ENCODE measurements at places on chromosomes 1 and 21. TPM values are rescaled to one million over a fixed set of nuclear protein-coding genes. Genes with fewer than 3 reads are reported as not detected.
A peak's percentile ranks its signal among the peaks of the same experiment; 100 is the strongest.

DNA sequence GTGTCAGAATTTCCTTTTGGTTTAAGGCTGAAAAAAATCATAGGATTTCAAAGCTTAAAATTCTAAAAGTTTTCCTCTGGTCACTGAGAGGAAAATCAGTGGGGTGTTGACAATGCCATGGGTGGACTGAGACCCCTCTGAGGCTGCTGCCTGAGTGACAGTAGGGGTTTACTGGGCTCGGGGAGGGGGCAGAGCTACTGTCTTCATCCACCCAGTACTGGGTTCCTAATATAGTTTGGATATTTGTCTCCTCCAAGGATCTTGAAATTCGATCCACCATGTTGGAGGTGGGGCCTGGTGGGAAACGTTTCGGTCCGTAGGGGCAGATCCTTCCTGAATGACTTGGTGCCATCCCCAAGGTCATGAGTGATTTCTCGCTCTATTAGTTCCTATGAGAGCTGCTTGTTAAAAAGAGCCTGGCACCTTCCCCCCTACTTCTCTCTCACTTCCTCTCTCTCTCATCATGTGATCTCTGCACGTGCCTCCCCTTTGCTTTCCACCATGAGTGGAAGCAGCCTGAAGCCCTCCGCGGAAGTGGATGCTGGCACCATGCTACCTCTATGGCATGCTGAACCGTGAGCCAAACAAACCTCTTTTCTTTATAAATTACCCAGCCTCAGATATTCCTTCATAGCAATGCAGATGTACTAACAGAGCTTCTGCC lies 72.3 kb downstream of the MAP10 start:
- no peaks in the 10 kb centered on the region for H3K27me3 ChIP-seq
- no peak for DNase-seq
- peak overlapping the region; percentile 49 for H3K27ac ChIP-seq
- H3K4me1 ChIP-seq = peaks cover 17% of the 10 kb centered on the region

C1QA gene
- not detected for total RNA-seq

DNA sequence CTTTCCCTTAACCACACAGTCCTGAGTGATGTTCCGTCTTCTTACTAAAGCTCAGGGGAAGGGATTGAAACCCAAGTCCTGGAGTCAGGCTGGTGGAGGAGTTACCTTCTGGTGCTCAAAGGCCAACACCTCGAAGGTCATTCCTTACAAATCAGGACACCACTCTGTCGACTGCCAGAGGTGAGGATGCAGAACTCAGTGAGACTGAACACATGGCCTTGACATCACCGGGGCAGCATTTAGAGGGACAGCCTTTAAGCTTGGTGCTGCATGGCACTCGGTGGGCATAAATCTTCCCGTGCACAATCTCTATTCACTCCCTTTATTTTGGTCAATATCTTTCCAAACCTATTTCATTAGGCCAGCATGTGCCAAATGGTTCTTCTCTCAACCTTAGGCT lies 130.9 kb downstream of the ASTN1 start:
- H3K36me3 ChIP-seq = no peaks in the 10 kb centered on the region
- H3K4me1 ChIP-seq = no peaks in the 10 kb centered on the region
- H3K4me3 ChIP-seq = no peak overlapping the region
- DNase-seq = no peak

- H3K27ac ChIP-seq = peak overlapping the region; percentile 18
- no peaks in the 10 kb centered on the region for H3K36me3 ChIP-seq
- H3K27me3 ChIP-seq = peaks cover 53% of the 10 kb centered on the region
- H3K4me1 ChIP-seq = peaks cover 7% of the 10 kb centered on the region
Observed at GRCh38 chr1:46467183-46467504, 22.5 kb upstream of the DMBX1 start.

ADORA3 gene
- 0.20 TPM for total RNA-seq

GRCh38 chr1:12709696-12710095 lies 6.2 kb upstream of the AADACL3 start:
- peaks cover 7% of the 10 kb centered on the region for H3K27me3 ChIP-seq
- H3K27ac ChIP-seq = no peak overlapping the region
- DNase-seq = no peak
- H3K36me3 ChIP-seq = no peaks in the 10 kb centered on the region
- no peaks in the 10 kb centered on the region for H3K4me1 ChIP-seq

DNA sequence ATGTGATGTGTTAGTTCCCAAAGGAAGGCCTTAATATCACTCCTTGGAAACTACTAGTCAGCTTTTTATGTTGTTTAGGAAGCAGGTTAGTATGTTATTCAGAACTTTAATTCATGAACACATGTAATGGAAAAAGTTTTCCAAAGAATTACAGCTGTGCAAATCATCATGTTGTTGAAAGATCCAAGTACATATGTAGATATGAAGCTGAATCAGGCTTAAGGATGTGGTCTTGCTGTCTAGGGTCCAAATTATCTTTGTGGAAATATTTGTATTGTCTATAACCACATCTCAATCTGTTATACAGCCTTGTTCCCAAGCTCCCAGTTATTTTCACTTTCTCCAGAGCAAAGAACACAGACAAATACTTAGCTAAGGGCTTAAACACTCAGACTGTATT lies 231.6 kb downstream of the TPR start:
- DNase-seq = no peak
- H3K4me1 ChIP-seq = no peaks in the 10 kb centered on the region
- H3K27me3 ChIP-seq = peaks cover 3% of the 10 kb centered on the region

CAPN8 gene
- total RNA-seq = not detected

GRCh38 chr1:70674941-70675685 lies 264.0 kb downstream of the CTH start:
- no peak overlapping the region for H3K27ac ChIP-seq
- H3K4me3 ChIP-seq = no peak overlapping the region
- no peak for DNase-seq
- no peaks in the 10 kb centered on the region for H3K4me1 ChIP-seq
- H3K36me3 ChIP-seq = no peaks in the 10 kb centered on the region

DLGAP3 gene
- 0.93 TPM for total RNA-seq

GRCh38 chr21:42001781-42002180 lies 8.4 kb downstream of the ZBTB21 start:
- H3K27me3 ChIP-seq = no peaks in the 10 kb centered on the region
- H3K4me1 ChIP-seq = peaks cover 53% of the 10 kb centered on the region
- DNase-seq = no peak
- H3K27ac ChIP-seq = peak overlapping the region; percentile 85
- H3K4me3 ChIP-seq = peak overlapping the region; percentile 38

- no peak overlapping the region for H3K4me3 ChIP-seq
- H3K27ac ChIP-seq = no peak overlapping the region
- DNase-seq = no peak
- peaks cover 85% of the 10 kb centered on the region for H3K36me3 ChIP-seq
- H3K4me1 ChIP-seq = peaks cover 25% of the 10 kb centered on the region
Observed at GRCh38 chr1:19121192-19121591, 88.9 kb downstream of the UBR4 start.

PPIAL4G gene
- total RNA-seq = not detected

GRCh38 chr1:162367073-162367472 lies 9.6 kb downstream of the SPATA46 start:
- no peaks in the 10 kb centered on the region for H3K4me1 ChIP-seq
- no peak for DNase-seq
- no peak overlapping the region for H3K4me3 ChIP-seq
- no peak overlapping the region for H3K27ac ChIP-seq
- no peaks in the 10 kb centered on the region for H3K27me3 ChIP-seq

SLC35F3 gene
- total RNA-seq = 8.2 TPM

DNA sequence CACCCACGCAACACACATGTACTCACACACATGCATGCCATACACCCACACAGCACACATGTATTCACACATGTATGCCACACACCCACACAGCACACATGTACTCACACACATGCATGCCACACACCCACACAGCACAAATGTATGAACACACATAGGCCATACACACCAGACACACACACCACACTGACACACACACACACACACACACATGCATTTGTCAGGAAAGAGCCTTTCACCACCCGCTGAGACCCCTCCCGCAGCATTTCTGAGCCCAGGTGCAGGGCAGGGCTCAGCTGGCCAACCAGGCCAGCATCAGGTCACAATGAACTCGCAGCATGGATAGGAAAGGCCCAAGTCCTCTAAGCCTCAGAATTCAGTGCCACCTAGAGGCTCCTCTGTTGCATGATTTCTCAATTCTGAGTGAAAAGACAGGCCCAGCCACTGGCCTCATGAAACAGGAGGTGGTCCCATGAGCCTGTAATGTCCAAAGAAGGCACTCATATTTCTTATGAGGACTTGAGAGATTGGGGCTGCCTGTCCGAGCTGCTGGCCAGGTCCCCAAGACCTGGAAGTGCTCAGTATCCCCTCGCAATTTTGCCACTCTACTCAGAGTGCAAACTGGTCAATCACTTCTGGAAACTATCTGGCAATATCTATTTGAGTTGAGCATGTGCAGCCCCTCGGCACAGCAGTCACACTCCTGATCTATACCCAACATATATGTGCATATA lies 57.3 kb downstream of the PSMG1 start:
- DNase-seq = no peak
- no peaks in the 10 kb centered on the region for H3K36me3 ChIP-seq
- H3K27ac ChIP-seq = no peak overlapping the region
- H3K27me3 ChIP-seq = peaks cover 15% of the 10 kb centered on the region
- H3K4me1 ChIP-seq = peaks cover 6% of the 10 kb centered on the region

DNA sequence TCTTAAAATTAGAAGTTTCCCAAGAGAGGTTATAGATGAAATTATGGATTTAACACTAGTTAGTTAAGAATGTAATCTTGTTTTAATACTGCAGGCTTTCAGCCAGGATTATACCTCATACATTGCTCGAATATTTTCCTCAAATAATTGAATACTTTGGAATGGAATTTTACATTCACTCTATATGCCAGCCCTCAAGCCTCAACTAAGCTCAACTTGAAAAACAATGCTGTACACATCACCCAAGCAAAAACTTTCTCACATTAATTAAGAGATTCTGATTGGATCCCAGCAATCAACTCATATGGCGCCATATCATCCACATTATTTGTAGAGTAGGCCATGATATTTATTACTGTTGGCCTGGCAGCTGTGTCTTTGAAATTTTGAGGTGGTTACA lies 710.7 kb upstream of the ADAMTS5 start:
- H3K27me3 ChIP-seq = no peaks in the 10 kb centered on the region

GRCh38 chr1:46940307-46940706 lies 969 bp downstream of the CYP4A11 start:
- DNase-seq = no peak
- H3K36me3 ChIP-seq = no peaks in the 10 kb centered on the region
- no peak overlapping the region for H3K27ac ChIP-seq
- H3K4me3 ChIP-seq = no peak overlapping the region
- H3K4me1 ChIP-seq = no peaks in the 10 kb centered on the region

DNA sequence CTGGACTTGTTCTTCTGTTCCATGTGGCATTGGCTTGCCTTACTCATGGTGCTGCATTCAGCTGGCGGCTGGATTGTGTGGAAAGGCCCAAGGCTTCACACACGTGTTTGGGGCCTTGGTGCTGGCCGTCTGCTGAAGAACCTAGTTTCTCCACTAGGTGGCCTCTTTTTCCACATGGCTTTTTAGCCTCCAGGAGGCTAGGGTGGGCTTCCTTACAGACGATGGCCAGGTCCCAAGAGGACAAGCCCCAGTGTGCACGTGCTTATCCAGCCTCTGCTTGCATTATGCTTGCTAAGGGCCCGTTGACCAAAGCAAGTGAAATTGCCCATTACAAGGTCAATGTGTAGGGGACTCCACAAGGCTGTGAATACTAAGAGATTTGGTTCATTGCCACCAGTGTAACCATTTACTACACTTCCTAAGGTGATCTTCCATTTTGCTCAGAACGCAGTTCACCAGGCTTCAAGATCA lies 47.5 kb upstream of the FOXO6 start:
- DNase-seq = no peak
- H3K4me3 ChIP-seq = no peak overlapping the region
- no peak overlapping the region for H3K27ac ChIP-seq
- peaks cover 5% of the 10 kb centered on the region for H3K4me1 ChIP-seq
- H3K27me3 ChIP-seq = peaks cover 5% of the 10 kb centered on the region

DNA sequence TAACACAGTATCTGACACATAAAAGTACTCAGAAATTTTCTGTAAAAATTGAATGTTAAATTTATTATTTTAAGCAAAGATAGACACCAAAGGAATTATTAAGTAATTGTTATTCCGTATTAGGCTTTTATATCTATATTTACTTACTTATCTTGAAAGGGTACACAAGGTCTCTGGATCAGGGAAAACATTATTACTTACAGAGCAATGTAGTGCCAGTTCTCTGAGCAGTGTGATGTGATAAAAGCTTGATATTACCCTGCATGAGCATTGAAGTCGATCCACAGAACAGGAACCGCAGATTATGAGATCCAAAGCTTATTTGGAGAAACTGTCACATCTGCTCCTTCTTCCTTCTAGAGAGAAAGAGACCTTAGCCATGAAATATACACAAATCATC lies 637.9 kb upstream of the RGS18 start:
- H3K4me1 ChIP-seq = no peaks in the 10 kb centered on the region
- H3K36me3 ChIP-seq = no peaks in the 10 kb centered on the region
- H3K4me3 ChIP-seq = no peak overlapping the region
- no peak for DNase-seq
- no peak overlapping the region for H3K27ac ChIP-seq
- H3K27me3 ChIP-seq = no peaks in the 10 kb centered on the region

DNA sequence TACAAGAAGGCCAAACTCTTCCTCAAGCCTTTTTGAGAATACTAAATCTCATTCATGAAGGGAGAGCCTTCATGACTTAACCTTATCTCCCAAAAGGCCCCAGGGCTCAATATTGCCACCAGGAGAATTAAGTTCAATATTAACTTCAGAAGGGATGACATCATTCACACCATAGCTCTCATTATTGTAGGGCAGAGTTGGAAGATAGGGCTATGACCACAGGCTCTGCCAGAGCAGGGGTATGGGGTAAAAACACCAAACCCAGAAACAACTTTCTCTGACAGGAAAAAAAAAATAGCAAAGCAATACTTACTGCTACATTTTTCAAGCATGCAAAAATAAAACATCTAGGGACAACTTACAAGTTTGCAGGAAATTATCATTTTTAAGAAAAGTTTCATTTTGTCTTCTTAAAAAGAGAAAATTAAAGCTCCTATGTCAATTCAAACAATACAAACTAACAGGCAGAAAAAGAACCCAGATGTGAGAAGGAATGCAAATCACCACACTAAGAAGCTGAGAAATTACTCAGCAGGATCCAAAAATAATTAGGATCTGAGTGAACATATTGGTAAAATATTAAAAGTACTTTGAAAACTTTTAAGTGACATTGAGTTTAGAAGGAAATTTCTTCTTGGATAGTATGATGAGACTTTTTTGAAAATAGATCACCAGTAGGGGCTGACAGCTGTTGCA lies 1156.5 kb downstream of the NCAM2 start:
- no peaks in the 10 kb centered on the region for H3K36me3 ChIP-seq
- no peaks in the 10 kb centered on the region for H3K4me1 ChIP-seq
- no peak overlapping the region for H3K4me3 ChIP-seq
- no peak for DNase-seq
- no peak overlapping the region for H3K27ac ChIP-seq
